ENCODE measurements at places on chromosomes 6 and 20.

DNA sequence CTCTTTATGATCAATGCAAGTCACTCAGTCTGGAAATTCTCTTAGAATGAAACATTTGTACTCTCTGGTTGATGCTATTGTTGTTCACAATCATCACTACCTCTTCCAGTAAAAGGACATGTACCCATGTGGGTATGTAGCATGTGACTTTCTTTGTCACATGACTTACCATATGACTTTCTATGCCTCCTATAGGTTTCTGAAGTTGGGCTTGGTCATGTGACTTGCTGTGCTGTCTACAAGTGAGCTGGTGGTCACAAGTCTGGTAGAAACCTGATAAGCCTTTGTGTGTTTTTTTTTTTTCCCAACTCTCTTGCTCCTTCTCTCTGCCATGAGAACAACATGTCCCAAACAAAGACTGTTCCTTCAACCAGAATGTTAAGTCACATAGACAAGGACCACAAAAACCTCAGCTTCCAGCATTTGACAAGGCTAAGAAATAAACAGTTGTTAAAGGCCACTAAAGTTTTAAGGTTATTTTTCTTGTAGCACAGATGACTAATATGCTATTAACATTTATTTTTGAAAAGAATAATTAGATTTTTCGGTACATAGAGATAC is 379.2 kb upstream of the SLC35B3 start:
- H3K27me3 ChIP-seq = no peaks in the 10 kb centered on the region
- DNase-seq = no peak
- H3K36me3 ChIP-seq = no peaks in the 10 kb centered on the region
- no peak overlapping the region for H3K4me3 ChIP-seq

- no peaks in the 10 kb centered on the region for H3K27me3 ChIP-seq
- no peak for DNase-seq
- no peak overlapping the region for H3K27ac ChIP-seq
- H3K4me1 ChIP-seq = no peaks in the 10 kb centered on the region
Measured at GRCh38 chr20:63383556-63383955, 22.4 kb upstream of the CHRNA4 start.

DNA sequence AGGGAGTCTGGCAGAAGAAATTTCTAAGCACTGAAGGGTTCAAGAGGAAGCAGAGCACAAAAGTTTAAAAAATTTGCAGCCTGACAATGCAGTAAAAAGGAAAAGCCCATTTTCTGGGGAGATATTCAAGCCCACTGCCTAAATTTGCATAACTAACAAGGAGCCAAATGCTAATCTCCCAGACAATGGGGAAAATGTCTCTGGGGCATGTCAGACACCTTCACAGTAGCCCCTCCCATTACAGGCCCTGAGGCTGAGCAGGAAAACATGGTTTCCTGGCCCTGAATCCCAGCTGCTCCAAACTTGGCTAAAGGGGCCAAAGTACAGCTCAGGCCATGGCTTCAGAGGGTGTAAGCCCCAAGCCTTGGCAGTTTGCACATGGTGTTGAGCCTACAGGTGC is 908.5 kb upstream of the MANEA start:
- H3K4me1 ChIP-seq = no peaks in the 10 kb centered on the region
- H3K36me3 ChIP-seq = no peaks in the 10 kb centered on the region
- H3K27me3 ChIP-seq = no peaks in the 10 kb centered on the region
- H3K4me3 ChIP-seq = no peak overlapping the region
- no peak overlapping the region for H3K27ac ChIP-seq

DNA sequence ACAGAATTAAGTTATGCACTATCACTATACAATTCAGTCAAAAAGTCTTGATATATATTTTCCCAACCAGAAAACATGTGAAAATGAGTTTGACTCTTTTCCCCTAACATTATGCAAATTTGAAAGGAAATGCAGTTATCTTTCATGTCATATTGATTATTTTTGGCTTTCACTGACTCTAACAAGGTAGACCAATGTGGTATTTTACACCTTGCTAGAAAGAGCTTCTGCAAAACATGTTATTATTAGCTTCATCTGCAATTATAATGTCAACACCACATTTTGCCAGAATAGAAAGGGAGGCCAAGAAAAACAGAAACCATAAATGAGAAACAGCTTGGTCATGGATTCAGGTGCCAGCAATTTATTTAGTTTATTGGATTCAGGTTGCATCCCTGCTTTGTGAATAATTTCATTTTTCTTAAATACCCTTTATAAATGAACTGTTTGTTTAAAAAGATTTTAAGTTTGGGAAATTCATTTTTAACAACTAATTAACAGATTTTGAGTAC is 226.1 kb upstream of the GJE1 start:
- no peaks in the 10 kb centered on the region for H3K27me3 ChIP-seq
- H3K4me3 ChIP-seq = no peak overlapping the region
- H3K36me3 ChIP-seq = no peaks in the 10 kb centered on the region

DNA sequence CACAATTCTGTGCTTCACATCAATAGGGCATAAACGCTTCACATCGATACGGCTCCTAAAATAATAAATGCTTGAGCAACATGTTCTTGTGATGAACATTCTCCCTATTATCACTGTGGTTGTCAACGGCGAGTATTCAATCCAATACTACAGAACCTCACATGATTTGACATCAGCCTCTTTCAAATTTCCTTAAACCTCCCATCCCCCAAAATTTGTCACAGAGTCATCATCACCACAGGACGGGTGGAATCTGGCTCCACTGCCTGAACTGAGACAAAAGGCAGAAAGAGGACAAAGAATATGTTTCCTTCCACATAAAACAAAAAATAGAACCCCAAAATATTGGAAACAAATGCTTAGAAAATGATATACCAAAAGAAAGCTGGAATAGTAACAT is 7.3 kb downstream of the THEMIS start:
- H3K4me1 ChIP-seq = peaks cover 42% of the 10 kb centered on the region
- peak overlapping the region; percentile 34 for H3K27ac ChIP-seq
- DNase-seq = no peak
- H3K4me3 ChIP-seq = peak overlapping the region; percentile 18
- no peaks in the 10 kb centered on the region for H3K27me3 ChIP-seq

GRCh38 chr6:5082487-5083306 is 2.4 kb upstream of the PPP1R3G start:
- no peak for DNase-seq
- H3K36me3 ChIP-seq = no peaks in the 10 kb centered on the region
- H3K4me3 ChIP-seq = no peak overlapping the region
- H3K27ac ChIP-seq = no peak overlapping the region
- no peaks in the 10 kb centered on the region for H3K4me1 ChIP-seq

GRCh38 chr6:35382015-35382414 is 39.7 kb downstream of the PPARD start:
- no peak for DNase-seq
- no peak overlapping the region for H3K4me3 ChIP-seq
- H3K36me3 ChIP-seq = no peaks in the 10 kb centered on the region
- no peak overlapping the region for H3K27ac ChIP-seq
- no peaks in the 10 kb centered on the region for H3K4me1 ChIP-seq
- no peaks in the 10 kb centered on the region for H3K27me3 ChIP-seq

Measured in CD8-positive, alpha-beta memory T cell (primary cell).